ENCODE measurements at places on chromosomes 1 and 21.

DNA sequence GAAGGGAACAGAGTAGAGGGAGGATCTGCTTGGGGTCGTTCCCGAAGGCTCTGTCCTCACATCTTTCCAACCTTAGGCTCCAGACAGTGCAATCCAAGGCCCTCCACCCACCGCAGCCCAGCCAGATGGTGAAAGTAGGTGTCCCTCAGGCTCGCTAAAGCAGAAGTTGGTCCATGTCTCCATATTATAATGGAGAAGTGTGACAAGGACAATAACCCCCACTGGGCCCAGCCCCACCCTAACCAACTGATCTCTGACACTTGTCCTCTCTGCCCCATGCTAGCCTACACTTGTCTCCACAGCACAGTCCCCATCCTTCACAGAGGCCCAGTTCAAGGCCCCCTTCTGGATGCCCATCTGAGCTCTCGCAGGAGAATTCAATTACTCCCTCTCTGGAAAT, 48.7 kb downstream of the DMAP1 start:
- DNase-seq: no peak

- DNase-seq: no peak
Observed at GRCh38 chr1:112063781-112064728, 74.6 kb upstream of the KCND3 start.

GRCh38 chr1:114719424-114719787, 2.8 kb upstream of the NRAS start:
- no peak for DNase-seq

- DNase-seq: peak; percentile 44
Observed at GRCh38 chr1:65393347-65393746, 27.1 kb upstream of the LEPR start.

Measured in activated T-cell treated with anti-CD3 and anti-CD28 coated beads, Interleukin-2, amount 50 U/mL, for 72 hours (primary cell).